ENCODE measurements at places on chromosomes 6 and 20.

DNA sequence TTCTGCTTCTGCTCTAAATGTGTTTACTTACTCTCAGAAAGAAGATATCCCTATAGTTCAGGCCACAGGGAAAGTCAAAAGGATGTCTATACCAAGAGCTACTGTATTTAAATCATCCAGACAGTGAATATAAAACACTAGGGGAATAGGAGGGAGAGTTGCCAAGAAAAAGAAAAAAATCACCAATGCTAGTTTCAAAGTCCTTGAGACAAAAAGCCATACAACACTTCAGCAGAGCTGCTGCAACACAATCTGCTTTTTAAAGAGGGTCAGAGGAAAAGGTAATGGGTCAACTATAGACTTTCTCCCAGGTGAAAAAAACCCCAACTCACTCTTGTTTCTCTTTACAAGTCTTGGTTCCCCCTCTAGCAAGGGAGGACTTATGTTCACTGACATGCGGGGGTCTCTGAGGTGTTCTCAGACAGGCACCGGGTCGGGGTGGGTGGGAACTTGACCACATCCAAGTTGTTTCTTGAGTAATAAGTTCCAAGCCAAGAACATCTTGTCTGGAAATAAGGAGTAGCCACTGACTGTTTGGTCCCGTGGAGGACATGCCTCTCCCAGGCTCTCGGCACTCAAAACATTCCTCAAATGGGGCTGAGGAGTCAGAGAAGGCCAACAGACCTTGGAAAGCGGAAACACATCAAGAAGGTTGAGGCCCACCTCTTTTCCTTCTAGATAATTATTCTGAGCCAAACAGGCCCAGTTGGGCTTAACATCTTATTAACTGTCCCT lies 47.7 kb downstream of the GJA10 start:
- no peak for DNase-seq

DNA sequence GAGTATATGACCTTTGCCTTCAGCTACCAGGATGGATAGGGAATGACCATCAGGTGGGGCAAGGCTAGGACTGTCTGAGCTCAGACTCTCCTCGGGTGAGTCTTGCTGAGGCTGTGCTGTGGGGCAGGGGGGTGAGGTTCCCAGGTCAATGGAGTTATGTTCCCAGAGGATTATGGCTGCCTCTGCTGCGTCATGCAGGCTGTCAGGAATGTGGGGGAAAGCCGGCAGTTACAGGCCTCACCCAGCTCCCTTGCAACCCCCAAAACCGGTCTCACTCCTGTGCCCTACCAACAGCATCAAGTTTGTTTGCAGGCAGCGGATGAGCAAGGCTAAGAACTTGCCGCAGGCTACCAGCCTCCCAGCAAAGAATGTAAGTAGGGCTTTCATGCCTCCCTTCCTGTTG lies 93.5 kb downstream of the ESR1 start:
- DNase-seq = no peak

GRCh38 chr20:12827816-12828385 lies 180.9 kb upstream of the SPTLC3 start:
- DNase-seq = no peak

GRCh38 chr6:25601800-25602673 lies 50.0 kb upstream of the SCGN start:
- no peak for DNase-seq

- no peak for DNase-seq
Measured at GRCh38 chr6:5463690-5464089, 202.4 kb downstream of the FARS2 start.

GRCh38 chr20:15332711-15333160 lies 995.3 kb upstream of the FLRT3 start:
- no peak for DNase-seq

- DNase-seq = no peak
Measured at GRCh38 chr6:99080191-99080590, 132.4 kb upstream of the FBXL4 start.

DNA sequence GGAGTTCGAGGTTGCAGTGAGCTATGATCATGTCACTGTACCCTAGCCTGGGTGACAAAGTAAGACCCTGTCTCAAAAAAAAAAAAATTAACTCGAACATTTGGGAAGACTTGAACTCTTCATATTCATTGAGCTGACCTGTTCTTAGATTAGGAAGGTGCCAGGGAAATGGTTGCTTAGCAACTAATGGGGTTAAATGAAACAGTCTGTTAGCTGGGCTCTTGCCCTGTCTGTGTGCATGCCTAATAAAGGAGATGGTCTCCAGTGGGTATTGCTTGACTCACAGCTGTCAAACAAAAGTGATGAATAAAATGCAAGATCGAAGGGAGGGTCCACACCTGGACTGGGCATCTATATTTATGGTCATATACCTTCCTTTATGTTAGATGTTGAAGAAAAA lies 101.8 kb downstream of the KLHL32 start:
- no peak for DNase-seq

- no peak for DNase-seq
Measured at GRCh38 chr6:158536891-158537798, 22.7 kb upstream of the TMEM181 start.

GRCh38 chr6:132199343-132199742 lies 201.9 kb downstream of the MOXD1 start:
- DNase-seq = no peak

DNA sequence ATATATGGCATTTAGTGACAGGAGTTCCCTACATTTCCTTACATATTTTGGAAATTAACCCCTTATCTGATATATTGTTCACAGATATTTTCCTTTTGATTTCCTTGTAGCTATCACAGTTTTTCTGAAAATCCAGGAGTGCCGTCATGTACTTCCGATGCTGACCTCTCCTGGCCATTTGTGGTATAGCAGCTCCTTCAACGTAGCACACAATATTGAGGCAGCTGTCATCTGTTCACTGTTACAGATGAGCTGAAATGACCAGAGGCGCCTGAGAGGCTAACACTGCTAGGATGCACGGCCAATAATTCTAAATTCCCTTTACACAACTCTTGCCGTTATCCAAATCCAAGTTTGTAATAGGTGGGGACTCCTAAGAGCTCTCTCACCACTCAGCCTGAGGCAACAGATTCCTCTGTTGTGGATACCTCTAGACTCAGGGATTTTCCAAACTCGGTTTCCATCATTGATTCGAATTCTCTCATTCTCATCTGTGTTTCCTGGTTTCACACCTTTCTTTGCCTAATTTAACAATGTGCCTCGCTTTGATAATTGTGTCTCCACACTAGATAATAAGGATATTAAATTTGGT lies 53.0 kb downstream of the MMUT start:
- DNase-seq = no peak

- no peak for DNase-seq
Measured at GRCh38 chr6:36753671-36754405, 56.2 kb downstream of the RAB44 start.

DNA sequence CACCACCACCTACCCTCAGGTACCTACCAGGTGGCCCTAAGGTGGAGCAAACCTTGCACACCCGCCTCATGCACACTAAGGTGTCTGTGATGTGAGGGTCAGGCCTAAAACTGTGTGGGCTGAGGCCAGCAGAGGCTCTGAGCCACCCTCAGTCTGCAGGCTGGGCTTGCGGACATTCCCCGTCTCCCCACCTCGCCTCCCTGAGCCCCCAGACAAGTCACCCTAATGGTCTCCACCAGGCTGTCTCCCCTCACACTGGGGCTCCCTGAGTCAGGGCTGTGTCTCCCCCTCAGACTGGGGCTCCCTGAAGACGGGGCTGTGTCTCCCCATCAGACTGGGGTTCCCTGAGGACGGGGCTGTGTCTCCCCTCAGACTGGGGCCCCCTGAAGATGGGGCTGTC lies 12.5 kb downstream of the PRPH2 start:
- no peak for DNase-seq

DNA sequence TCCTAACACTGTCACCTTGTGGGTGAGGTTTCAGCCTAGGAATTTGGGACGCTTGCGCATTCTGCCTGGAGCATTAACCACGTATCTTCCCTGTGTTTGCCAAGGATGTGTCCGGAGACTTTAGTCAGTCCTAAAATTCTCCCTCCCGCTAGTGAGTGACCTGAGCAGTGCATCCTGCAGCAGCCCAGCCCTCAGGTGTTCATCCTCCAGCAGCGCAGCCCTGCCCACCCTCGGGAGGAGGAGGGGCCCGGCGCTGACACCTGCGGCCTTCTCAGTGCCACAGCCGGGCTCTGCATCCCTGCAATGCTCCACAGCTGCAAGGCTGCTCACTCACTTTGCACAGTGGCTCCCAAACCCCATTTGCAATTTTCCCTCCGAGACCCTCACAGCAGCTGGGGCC lies 79.5 kb downstream of the ERMARD start:
- DNase-seq = no peak

DNA sequence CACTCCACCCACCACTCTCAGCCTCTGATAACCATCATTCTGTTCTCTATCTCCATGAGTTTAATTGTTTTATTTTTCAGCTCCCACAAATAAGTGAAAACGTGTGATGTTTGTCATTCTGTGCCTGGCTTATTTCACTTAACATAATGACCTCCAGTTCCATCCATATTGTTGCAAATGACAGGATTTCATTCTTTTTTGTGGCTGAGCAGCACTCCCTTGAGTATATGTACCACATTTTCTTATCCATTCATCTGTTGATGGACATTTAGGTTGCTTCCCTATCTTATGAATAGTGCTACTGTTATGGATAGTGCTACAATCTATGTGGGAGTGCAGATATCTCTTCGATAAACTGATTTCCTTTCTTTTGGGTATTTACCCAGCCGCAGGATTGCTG lies 103.3 kb upstream of the PDE7B start:
- no peak for DNase-seq

GRCh38 chr6:158023597-158023939 lies 41.9 kb downstream of the SYNJ2 start:
- no peak for DNase-seq

DNA sequence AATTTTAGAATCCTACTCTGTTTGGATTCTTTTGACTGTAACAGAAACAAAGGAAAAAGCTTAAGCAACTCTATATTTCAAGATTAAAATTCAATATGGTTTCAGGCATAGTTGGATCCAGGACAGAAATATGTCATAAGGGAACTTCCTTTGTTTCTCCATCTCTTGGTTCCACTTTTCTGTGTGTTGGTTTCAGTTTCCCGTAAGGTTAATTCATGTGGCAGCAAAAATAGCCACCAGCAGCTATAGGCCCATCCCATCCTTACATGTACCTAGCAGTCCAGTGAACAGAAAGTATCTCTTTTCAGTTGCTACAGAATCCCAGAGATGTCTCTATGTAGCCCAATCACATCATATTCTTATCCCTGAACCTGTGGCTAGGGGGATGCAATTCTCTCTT lies 8.8 kb upstream of the FAM8A1 start:
- DNase-seq = no peak

DNA sequence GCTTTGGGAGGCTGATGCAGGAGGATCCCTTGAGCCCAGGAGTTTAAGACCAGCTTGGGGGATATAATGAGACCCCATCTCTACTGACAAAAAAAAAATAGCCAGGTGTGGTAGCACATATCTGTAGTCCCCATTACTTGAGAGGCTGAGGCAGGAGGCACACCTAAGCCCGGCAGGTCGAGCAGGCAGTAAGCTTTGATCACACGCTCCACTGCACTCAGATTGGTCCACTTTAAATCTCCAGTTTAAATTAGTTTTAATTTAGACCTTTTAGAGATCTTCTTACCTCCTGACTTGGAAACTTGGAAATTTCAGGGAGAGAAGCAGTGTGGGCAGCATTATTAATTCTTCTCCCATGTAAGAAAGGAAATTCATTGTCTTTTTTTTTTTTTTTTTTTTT lies 16.8 kb upstream of the PLCB4 start:
- DNase-seq = no peak

DNA sequence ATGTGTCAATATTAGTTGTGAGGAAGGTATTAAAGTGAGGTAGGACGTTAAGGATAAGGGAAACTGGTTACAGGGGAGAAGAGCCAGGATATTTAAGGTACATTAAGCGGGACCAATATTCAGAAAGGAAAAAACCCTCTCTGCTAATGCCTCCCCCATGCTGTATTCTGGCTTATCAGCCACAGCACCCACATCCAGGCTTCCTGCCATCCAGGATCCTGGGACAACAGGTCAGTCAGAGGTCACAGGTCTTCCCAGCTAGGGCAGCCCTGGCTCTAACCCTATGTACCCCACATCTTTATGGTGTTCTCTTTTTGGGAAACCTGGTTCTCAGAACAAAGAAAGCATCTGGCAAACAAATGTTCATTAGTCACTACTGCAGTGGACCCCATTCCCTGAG lies 5.3 kb downstream of the DDRGK1 start:
- no peak for DNase-seq

DNA sequence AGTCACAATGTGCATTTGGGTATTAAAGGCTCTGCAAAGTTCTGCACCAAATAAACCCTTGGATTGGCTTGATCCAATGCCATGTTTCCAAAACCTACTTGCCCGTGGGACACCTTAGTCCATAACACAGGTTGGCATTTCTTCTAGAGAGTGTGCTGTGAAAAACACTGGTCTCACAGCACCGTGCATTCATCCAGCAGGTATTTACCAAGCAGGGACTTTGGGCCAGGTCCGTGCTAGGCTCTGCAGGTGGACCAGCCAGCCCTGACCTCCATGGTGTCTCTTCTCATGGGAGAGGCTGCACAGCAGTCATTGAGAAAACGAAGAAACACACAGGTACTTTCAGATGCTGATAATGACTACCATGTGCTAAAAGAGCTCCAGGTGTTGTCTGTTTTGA lies 112.6 kb downstream of the CDH26 start:
- no peak for DNase-seq

DNA sequence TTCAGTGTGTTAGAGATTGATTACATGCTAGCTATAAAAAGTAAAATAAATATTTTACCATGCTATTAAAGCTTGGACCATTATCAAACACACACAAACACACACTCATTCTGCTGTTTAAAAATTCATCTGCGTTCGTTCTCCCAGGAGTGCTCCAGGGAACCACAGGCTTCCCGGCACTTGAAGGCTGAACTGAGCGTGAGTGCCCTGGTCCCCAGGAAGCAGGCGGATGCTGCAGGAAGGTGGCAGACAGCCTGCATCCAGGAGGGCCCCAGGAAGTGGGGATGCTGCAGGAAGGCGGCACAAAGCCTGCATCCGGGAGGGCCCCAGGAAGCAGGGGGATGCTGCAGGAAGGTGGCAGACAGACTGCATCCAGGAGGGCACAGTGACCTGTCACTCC lies 147.2 kb upstream of the SNX9 start:
- no peak for DNase-seq

- DNase-seq = no peak
Measured at GRCh38 chr6:34095741-34096140, 50.1 kb downstream of the GRM4 start.
